ENCODE measurements at places on chromosomes 2 and 18. TPM values are rescaled to one million over a fixed set of nuclear protein-coding genes. Genes with fewer than 3 reads are reported as not detected.

DNA sequence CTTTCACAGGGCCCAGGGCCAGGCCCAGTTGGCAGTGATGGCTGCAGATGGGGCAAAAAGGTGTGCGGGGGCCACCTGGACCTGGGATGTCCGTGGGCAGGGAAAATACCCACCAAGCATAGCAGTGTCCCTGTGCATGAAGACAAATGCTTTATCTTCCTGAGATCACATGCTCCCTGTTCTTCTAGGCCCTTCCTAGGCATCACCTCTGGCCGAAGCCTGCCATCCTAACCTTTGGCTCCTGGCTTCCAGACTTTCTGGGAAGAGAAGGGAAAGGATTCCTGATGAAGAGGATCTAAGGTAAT lies 105.0 kb upstream of the SMAD2 start:
- DNase-seq = no peak

DNA sequence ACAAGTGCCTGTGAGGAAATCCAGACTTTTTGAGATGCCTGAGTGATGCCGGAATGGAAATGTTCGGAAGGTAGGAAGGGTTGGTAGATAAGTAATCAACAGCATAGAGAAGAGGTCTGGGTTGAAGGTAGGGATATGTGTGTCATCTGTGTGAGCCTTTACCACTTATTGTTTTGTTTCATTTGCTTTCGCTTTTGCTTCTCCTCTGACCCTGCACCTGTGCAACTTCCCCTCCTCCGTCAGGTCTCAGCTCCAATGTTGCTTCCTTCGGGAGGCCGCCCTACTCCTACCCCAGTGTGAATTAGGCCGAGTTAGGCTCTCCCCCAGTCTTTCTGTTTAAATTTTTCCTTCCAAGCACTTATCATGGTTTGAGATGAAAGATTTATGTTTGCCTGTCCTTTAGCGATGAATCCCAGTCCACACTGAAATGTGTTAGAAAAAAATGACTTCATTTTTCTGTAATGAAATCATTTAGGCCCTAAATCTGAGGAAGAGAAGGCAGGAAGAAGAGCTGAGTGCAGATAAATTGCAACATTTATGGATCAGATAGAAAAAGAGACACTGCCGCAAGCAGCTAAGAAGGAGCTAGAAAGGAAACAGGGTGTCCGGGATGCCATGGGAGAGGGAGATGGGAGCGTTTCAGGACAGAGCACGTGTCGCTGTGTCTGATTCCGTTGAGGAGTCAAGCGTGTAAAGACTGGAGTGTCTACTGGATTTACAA lies 139.6 kb upstream of the PELI1 start:
- DNase-seq = peak; percentile 59

DNA sequence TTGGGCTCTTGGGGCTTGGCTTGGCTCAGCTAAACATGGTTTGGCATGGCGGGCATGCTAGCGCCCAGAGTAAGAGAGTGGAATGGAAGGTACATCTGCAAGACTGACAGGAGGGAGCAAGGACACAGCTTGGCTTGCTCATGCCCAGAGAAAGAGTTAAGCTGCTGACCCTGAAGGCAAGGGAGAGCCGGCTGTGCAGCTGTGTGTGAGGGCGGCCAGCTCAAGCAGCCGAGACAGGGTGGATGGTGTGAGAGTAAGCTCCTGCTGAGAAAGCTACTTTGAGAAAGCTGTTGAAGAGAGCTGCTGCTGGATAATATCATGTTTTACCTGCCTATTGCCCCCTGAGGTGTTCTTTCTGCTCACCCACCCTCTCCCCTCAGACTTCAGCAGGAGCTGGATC lies 135.6 kb downstream of the CCBE1 start:
- DNase-seq = no peak

DNA sequence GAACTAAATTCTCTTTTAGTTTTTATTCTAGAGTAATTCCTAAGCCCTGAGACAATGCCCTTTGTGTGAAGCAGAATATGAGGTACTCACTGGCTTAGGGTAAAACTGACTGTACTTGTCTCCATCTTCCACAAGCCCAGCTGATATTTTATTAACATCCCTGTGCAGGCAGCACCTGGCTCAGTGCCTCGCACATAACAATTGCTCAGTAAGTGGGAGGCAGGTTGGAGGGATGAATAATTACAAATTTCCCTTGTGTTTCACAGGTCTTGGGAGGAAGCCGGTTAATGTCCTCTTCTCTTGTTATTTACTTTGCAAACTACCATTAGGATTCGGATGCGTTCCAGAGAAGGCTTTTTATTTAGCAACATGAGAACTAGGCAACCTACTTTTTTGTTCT lies 249.8 kb upstream of the FSHR start:
- DNase-seq = no peak

DNA sequence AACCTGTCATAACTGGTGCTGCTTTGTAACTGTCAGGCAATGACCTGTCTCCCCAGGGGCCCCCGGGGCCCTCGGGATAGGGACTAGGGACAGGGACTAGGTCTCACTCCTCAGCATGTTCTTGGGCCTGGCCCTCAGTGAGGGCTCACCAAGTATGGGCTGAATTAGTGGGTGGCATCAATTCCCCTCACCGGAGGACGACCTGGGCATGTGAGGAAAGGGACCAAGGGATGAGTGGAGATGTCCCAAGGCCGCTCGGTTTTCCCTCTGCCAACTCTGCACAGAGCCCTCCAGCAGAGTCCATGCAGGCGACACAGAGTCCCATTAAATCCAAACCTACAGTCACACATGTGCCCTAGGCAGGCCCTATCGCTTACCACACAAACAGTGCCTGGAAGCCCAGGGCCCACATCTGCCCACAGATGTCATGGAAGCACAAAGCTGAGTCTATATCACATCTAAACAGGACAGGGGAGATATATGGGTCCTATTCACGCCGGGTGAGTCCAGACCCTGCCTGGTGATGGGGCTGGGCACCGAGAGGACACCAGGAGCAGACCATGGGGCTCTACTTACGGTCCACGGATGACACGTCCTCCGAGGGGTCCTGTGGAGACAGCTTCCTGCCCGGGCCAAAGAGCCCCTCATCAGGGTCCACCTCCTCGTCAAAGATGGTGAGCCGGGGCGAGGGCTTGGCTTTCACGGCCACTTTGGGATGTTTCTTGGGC lies 26.6 kb downstream of the HS1BP3 start:
- DNase-seq = no peak

GRCh38 chr2:179435000-179435399 lies 170.4 kb upstream of the SESTD1 start:
- DNase-seq = no peak

- peak; percentile 46 for DNase-seq
Observed at GRCh38 chr2:132478461-132479105, 62.0 kb downstream of the GPR39 start.

- DNase-seq = no peak
Observed at GRCh38 chr2:144462266-144462665, 57.7 kb downstream of the ZEB2 start.

- no peak for DNase-seq
Observed at GRCh38 chr2:179049546-179050311, at the start of gene CCDC141. Gene CCDC141, minus strand, starts transcription at chr2:179050137. Its CDS starts 196 bp downstream, at chr2:179049941.

- no peak for DNase-seq
Observed at GRCh38 chr2:237625216-237625705, 2.1 kb upstream of the LRRFIP1 start.

GRCh38 chr18:75029481-75029880 lies 179.5 kb downstream of the PTGR3 start:
- DNase-seq = no peak

DNA sequence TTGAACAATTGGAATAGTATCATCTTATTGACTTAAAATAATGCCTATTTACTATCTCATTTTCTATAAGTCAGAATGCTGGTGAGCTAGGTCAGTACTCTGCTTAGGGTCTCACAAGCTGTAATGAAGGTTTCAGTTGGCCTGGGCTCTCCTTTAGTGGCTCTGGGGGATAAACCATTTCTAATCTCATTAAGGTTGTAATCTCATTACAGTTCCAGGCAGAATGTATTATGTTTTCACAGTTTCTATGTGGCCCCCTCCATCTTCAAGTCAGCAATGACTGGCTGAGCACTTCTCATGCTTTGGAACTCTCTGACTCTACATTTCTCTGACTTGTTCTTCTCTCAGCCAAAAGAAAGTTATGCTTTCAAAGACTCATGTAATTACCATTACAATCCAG lies 163.1 kb downstream of the CCDC178 start:
- no peak for DNase-seq

- DNase-seq = no peak
Observed at GRCh38 chr2:58186501-58186900, 54.6 kb downstream of the FANCL start.

- no peak for DNase-seq
Observed at GRCh38 chr2:23542230-23542789, 157.3 kb downstream of the KLHL29 start.

- DNase-seq = no peak
Observed at GRCh38 chr2:128564131-128564530, 245.5 kb upstream of the HS6ST1 start.

GRCh38 chr2:233152541-233152940 lies 92.4 kb downstream of the INPP5D start:
- DNase-seq = no peak

DNA sequence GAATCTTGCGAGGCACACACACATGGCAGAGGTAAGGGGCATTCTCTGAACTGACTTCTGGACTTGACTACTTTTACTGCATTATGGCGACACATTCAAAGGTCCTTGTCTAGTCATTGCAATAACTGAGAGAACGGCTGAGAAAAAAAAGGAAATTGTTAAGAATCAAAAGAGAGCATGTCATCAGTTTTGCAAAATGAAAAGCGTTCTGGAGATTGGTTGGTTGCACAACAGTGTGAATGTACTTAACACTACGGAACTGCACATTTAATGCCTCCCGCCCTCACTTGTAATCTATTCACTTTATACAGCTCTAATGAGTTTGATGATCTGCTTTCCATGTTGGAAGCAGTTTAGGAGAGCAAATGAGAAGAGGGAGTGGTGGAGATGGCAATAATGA lies 68.5 kb upstream of the NFU1 start:
- no peak for DNase-seq

GRCh38 chr18:60295674-60296073 lies 76.9 kb downstream of the MC4R start:
- no peak for DNase-seq

GRCh38 chr2:134706587-134707329 lies 12.0 kb downstream of the TMEM163 start:
- no peak for DNase-seq

DNA sequence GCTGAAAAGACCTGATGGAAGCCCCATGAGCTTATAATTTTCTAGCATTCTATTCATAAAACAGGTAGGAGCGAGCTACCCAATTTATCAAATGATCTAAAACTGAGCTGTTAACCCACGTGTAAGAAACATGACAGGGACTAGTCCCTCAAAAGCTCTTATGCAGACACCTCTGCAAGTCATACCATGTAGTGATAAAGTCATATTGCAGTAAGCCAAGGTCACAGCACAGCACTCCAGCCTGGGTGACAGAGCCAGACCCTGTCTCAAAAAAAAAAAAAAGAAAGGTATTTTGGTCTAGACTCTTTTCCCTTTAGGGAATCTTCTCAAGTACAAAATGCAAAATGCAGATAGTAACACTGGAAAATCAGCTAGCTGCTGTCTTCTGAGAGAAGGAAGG lies 58.9 kb upstream of the ARL5A start:
- no peak for DNase-seq

GRCh38 chr2:26477126-26477910 lies 606 bp downstream of the OTOF start:
- DNase-seq = no peak

- no peak for DNase-seq
Observed at GRCh38 chr18:35983818-35984217, 11.3 kb downstream of the RMP24 start.

- DNase-seq = no peak
Observed at GRCh38 chr2:130737592-130737991, 8.7 kb downstream of the GPR148 start.

GRCh38 chr18:42078711-42079110 lies 123.7 kb downstream of the PIK3C3 start:
- no peak for DNase-seq

Gene UGT1A9
- total RNA-seq = not detected

Gene PASK
- total RNA-seq = 6.9 TPM

Gene NCKAP5
- 33.3 TPM for total RNA-seq

Gene CDH20
- 2.8 TPM for total RNA-seq

Gene PXDN
- 109 TPM for total RNA-seq

Gene IL18R1
- total RNA-seq = 4.5 TPM

Gene MAP3K20
- total RNA-seq = 60.2 TPM

Gene DSC2
- total RNA-seq = 36.4 TPM

Gene GKN2
- total RNA-seq = not detected

Gene XIRP2
- 20.7 TPM for total RNA-seq

Gene SF3B6
- total RNA-seq = 94.8 TPM

Gene EN1
- 12.0 TPM for total RNA-seq

Gene CAPN14
- 0.49 TPM for total RNA-seq

Gene DPP4
- 13.7 TPM for total RNA-seq

Gene SERPINB7
- 14.6 TPM for total RNA-seq

Gene REG1B
- total RNA-seq = not detected
